Progenitor cell of endocrine pancreas (in vitro differentiated cells): ENCODE measurements at places on chromosomes 13 and 19. TPM values are rescaled to one million over a fixed set of nuclear protein-coding genes. Genes with fewer than 3 reads are reported as not detected.

ACP5 gene
- 1.6 and 2.7 TPM in 2 replicates for total RNA-seq

ANKRD27 gene
- 29.1 and 36.4 TPM in 2 replicates for total RNA-seq

- H3K4me1 ChIP-seq = peaks cover 2% of the 10 kb centered on the region
- H3K27me3 ChIP-seq = no peaks in the 10 kb centered on the region
- H3K4me3 ChIP-seq = no peak overlapping the region
- DNase-seq = no peak
- H3K27ac ChIP-seq = peak overlapping the region; percentile 19
These were observed 109.0 kb downstream of the TNFRSF19 start for GRCh38 chr13:23679220-23679619.

- H3K27me3 ChIP-seq = no peaks in the 10 kb centered on the region
- no peak for DNase-seq
- H3K4me1 ChIP-seq = no peaks in the 10 kb centered on the region
- no peak overlapping the region for H3K27ac ChIP-seq
- peaks cover 67% of the 10 kb centered on the region for H3K36me3 ChIP-seq
These were observed 24.3 kb downstream of the ZNF90 start for GRCh38 chr19:20102097-20102496.

- peaks cover 5% of the 10 kb centered on the region for H3K36me3 ChIP-seq
- no peak for DNase-seq
- peak overlapping the region; percentile 97 for H3K27ac ChIP-seq
- H3K4me3 ChIP-seq = no peak overlapping the region
- no peaks in the 10 kb centered on the region for H3K27me3 ChIP-seq
These were observed 25.5 kb downstream of the TSSK6 start for GRCh38 chr19:19489804-19490204.

- peaks cover 26% of the 10 kb centered on the region for H3K36me3 ChIP-seq
- peaks cover 7% of the 10 kb centered on the region for H3K4me1 ChIP-seq
- no peak overlapping the region for H3K4me3 ChIP-seq
- no peak overlapping the region for H3K27ac ChIP-seq
- DNase-seq = no peak
These were observed 22.7 kb downstream of the EPN1 start for GRCh38 chr19:55697698-55698097.

LGALS4 gene
- total RNA-seq = 2.7 and 3.7 TPM in 2 replicates

- H3K27me3 ChIP-seq = no peaks in the 10 kb centered on the region
- no peak overlapping the region for H3K4me3 ChIP-seq
These were observed 12.5 kb downstream of the DDA1 start for GRCh38 chr19:17321655-17322489.

BRME1 gene
- 6.1 and 8.9 TPM in 2 replicates for total RNA-seq

DNA sequence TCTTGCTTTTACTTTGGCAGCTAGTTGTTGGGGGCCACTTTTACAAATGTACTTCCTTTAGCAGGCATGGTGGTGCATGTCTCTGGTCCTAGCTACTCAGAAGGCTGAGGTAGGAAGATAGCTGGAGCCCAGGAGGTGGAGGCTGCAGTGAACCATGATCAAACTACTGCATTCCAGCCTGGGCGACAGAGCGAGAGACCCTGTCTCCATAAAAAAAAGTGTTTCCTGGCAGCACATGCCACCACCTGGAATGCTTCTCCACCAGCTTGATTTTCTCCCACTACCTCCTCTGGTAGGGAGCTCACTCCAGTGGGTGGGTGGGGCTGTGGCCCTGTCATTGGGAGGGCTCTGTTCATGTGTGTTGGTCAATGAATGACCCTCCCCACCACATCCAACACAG lies 12.5 kb downstream of the FZR1 start:
- DNase-seq = no peak
- H3K27ac ChIP-seq = no peak overlapping the region
- peaks cover 4% of the 10 kb centered on the region for H3K36me3 ChIP-seq
- H3K27me3 ChIP-seq = no peaks in the 10 kb centered on the region
- H3K4me3 ChIP-seq = no peak overlapping the region
- H3K4me1 ChIP-seq = peaks cover 1% of the 10 kb centered on the region

DNA sequence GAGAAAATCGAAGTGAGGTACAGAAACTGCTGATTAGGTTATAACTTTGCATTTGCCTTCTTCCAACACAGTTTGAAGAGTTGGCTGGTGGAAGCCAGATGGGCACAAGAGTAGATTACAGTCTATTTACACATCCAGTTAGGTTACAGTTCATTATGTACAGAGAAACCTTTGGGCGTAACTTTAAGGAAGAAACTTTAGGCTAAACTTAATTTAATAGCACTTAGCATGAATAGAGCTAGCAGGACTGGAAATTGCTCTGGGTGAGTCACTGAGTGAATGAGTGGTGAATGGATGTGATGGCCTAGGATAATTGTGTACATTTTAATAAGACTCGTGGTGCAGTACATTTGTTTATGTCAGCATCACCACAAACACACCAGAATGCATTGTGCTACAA lies 62.9 kb upstream of the KLHL1 start:
- H3K27ac ChIP-seq = no peak overlapping the region
- no peaks in the 10 kb centered on the region for H3K4me1 ChIP-seq
- DNase-seq = no peak
- no peaks in the 10 kb centered on the region for H3K27me3 ChIP-seq
- no peaks in the 10 kb centered on the region for H3K36me3 ChIP-seq

ZNF526 gene
- total RNA-seq = 17.6 and 21.1 TPM in 2 replicates

- no peaks in the 10 kb centered on the region for H3K27me3 ChIP-seq
- H3K36me3 ChIP-seq = peaks cover 5% of the 10 kb centered on the region
- H3K4me3 ChIP-seq = no peak overlapping the region
- H3K27ac ChIP-seq = no peak overlapping the region
- peaks cover 7% of the 10 kb centered on the region for H3K4me1 ChIP-seq
- DNase-seq = no peak
These were observed 60.7 kb downstream of the DOCK9 start for GRCh38 chr13:98917116-98917515.

GRCh38 chr13:98272549-98272948 lies 95.5 kb upstream of the RNF113B start:
- peaks cover 60% of the 10 kb centered on the region for H3K4me1 ChIP-seq
- no peaks in the 10 kb centered on the region for H3K27me3 ChIP-seq
- H3K4me3 ChIP-seq = peak overlapping the region; percentile 7
- no peak for DNase-seq
- peak overlapping the region; percentile 98 for H3K27ac ChIP-seq

VASP gene
- 93.4 and 94.9 TPM in 2 replicates for total RNA-seq

GRCh38 chr19:7902796-7903243 lies 857 bp upstream of the MAP2K7 start:
- no peaks in the 10 kb centered on the region for H3K27me3 ChIP-seq
- peaks cover 19% of the 10 kb centered on the region for H3K4me1 ChIP-seq
- no peak for DNase-seq
- H3K4me3 ChIP-seq = peak overlapping the region; percentile 75
- H3K27ac ChIP-seq = peak overlapping the region; percentile 96
- H3K36me3 ChIP-seq = no peaks in the 10 kb centered on the region

DNA sequence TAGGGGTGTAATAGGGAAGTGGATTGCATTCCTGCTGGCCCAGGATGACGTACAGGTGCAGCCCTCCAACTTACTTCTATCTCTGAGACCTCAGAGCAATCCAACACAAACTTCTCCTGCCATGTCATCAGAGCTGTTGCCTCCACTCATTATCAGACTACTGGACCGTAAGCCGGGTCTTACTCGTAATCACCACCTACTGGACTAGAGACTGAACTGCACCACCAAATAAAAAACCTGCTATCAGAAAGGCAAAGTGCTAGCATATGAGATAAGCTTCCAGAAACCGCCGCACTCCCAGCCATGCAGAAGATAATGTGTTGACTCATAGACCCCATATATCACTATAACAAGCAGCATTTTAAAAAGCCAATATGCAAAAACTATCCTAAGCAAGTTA lies 102.0 kb downstream of the SLITRK1 start:
- no peaks in the 10 kb centered on the region for H3K36me3 ChIP-seq
- no peak overlapping the region for H3K4me3 ChIP-seq

CD37 gene
- total RNA-seq = not detected in 2 replicates

ACP7 gene
- total RNA-seq = not detected in 2 replicates

DNA sequence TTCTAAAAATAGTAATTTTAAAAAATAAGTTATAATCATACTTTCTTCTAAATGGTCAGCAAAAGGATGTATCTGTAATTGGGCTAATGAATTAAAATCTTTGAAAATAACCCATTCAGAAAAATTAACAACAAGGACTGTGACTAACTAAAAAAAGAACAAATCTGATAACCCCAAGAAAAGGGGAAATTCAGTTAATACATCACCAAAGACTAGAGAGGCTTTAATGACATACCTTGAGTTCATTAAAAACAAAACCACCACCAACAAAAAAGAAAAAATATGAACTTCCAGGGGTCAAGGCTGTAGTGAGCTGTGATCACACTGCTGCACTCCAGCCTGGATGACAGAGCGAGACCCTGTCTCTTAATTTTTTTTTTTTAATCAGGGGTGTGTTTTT lies 121.8 kb downstream of the TBC1D4 start:
- no peaks in the 10 kb centered on the region for H3K36me3 ChIP-seq
- no peak overlapping the region for H3K27ac ChIP-seq
- DNase-seq = no peak
- H3K4me3 ChIP-seq = no peak overlapping the region

GRCh38 chr13:113627136-113627535 lies 30.9 kb downstream of the ATP4B start:
- no peaks in the 10 kb centered on the region for H3K27me3 ChIP-seq
- no peaks in the 10 kb centered on the region for H3K4me1 ChIP-seq
- no peak overlapping the region for H3K4me3 ChIP-seq
- H3K36me3 ChIP-seq = peaks cover 32% of the 10 kb centered on the region
- H3K27ac ChIP-seq = peak overlapping the region; percentile 90

POSTN gene
- 1.5 and 2.0 TPM in 2 replicates for total RNA-seq
